ENCODE measurements at places on chromosomes 11 and 22.

GRCh38 chr22:49785046-49785521 lies 42.6 kb downstream of the BRD1 start:
- DNase-seq = no peak

GRCh38 chr11:118933486-118933885 lies 7.8 kb upstream of the BCL9L start:
- no peak for DNase-seq

- no peak for DNase-seq
Measured at GRCh38 chr22:38655519-38656255, 505 bp downstream of the FAM227A start.

DNA sequence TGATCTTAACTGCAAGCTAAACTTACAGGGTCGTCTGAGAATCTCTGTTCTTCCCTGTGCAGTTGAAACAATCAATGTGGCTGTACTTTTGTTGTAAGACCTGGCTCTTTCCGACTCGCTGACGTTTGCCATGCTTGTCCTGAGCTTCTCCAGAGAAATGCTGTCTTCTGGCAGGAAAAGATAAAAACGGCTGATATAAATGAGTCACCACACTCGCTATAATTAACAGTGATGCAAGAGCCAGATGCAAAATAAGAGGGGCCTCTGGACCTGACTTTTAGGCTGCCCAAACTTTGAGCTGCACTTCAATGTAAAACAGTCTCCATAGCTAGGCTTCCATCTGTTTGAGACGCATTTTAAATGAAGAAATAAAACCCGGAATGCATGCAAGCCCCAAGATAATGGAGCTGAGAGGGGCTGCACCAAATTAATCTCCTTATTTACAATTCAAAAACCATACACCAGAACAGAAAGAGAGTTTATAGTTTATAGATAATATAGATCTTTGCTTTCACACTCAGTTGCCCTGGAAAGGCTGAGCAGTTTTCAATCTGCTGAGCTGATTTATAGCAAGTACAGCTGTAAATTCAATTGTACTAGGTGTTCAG lies 48.5 kb downstream of the WT1 start:
- no peak for DNase-seq

- DNase-seq = no peak
Measured at GRCh38 chr11:10483174-10483573, 28.1 kb downstream of the AMPD3 start.

- no peak for DNase-seq
Measured at GRCh38 chr11:111086058-111086457, 159.5 kb upstream of the POU2AF2 start.

DNA sequence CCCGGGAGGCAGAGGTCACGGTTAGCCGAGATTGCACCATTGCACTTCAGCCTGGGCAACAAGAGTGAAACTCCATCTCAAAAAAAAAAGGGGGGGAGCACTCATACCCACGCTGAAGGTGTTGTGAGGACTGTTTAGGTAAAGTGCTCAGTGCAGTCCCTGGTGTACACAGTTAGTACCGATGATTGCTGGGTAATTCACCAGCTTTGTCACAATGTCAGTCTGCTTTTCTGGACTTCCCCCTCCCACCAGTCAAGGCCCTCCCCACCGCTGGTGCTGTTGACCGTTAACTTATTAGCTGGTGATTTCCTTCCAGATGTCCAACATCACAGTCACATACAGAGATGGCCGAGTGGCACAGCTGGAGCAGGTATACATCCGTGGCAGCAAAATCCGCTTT lies 11.9 kb downstream of the SNRPD3 start:
- DNase-seq = no peak

DNA sequence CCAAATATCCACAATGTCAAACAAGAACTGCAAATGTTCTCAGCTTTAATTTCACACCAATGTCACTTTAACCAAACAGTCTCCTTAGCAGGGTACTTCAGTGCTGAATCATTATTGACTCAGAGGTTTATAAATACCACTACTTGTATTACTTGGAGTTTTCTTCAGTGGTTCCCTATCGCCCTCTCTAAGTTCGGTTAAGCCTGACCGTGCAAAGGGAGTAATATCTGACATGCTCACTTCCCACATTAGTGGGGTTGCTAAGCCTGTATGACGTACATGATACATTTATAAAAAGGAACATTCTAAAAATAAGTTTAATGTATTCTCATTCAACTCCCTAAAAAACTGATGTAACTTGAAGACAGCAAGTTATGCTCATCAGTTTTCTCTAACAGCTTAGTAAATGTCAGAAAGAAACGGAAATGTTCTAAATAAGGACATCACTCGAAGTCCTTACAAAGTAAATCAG lies 93.1 kb upstream of the ZC3H12C start:
- no peak for DNase-seq

DNA sequence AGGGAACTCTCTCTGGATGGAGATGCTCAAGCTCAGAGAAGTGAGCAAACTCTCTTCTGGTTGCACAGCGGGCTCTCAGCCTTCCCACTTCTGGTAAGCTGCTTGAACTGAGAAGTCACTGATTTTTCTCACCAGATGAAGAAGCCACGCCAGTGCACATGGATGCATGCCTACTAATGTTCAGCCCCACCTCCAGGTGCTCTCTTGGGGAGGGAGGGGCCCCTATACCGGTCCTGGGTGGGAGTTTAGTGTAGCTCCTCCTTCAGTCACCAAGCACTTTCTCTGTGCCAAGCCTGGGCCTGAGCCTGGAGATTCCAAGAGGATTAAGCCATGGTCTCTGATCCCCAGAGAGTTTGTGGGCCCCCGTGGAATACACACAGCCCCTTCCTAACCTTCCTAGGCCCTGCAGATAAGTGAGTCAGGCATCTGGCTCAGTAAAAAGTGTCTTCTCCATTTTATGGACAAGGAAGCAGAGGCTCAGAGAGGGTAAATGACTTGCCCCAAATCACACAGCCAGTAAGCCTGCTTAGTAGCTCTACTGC lies 142.2 kb downstream of the ST3GAL4 start:
- DNase-seq = no peak

DNA sequence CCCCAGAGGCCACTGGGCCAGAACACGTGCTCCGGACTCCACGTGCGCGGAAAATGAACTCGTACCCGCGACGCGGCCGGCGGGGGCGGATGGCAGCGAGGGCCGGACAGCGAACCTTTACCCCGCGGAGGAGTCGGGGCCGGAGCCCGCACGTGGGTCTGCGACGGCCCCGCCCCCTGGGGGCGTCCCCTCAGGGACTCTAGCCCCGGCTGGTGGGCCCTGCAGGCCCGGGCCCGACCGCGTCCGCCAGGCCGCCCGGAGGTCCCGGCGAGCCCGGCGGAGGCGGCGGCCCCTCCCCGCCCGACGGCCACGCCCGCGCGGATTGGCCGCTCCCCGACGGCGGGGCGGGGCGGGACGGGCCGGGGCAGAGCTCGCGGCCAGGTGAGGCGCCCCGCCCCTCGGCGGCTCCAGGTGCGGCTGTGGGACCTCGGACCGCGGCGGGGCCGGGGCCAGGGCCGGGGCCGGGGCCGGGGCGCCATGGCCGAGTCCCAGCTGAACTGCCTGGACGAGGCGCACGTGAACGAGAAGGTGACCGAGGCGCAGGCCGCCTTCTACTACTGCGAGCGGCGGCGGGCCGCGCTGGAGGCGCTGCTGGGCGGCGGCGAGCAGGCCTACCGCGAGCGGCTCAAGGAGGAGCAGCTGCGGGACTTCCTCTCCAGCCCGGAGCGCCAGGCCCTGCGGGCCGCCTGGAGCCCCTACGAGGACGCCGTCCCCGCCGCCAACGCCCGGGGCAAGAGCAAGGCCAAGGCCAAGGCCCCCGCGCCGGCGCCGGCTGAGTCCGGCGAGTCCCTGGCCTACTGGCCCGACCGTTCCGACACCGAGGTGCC lies at the start of gene FAM83F:
TSS of gene FAM83F (plus strand) at position 389 of the 827 bp plus-strand sequence. CDS start at position 478, 89 bp downstream.
- DNase-seq = peak; percentile 64

DNA sequence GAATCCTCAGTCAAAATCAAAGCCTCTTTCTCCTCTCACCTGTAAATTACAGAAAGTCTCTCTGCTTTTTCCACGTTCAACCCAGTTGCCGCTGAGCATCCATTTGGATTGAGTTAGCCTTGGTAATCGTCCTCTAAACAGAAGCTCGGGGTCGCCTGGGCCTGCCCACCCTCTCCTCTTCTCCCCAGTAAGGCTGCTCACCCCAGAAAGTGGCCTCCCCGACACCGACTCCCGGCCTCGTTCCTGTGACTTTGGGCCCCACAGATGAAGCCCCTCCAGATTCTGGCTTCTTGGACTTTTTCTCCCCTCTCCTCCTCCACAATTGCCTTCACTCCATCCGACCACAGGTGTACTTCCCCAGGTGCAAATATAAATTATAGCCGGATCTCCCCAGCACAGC lies 1500.0 kb downstream of the BRD1 start:
- no peak for DNase-seq

GRCh38 chr11:114289779-114290178 lies 6.4 kb upstream of the NNMT start:
- no peak for DNase-seq

DNA sequence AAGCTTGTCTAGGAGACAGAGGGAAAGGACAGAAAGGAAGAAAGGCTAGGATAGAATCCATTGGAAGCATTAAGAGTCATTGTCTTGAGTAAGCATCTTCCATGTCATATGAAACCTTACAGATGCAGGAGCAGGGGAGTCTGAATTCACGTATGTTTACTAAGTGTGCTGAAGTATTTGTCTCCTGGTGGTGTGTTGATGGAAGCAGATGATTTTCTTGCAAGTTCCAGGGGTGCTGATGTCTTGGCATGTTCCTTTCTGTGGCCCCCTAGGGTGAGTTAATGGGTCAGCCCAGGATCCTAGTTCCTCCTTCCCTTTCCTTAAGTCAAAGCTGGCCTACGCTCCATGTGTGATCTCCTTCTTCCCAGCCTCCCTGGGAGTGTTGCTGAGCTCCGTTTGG lies 110.2 kb downstream of the TEAD1 start:
- DNase-seq = no peak

- no peak for DNase-seq
Measured at GRCh38 chr11:120208777-120209176, 2.1 kb upstream of the OAF start.

- DNase-seq = no peak
Measured at GRCh38 chr22:48849963-48850657, 977.6 kb downstream of the BRD1 start.

- DNase-seq = peak; percentile 71
Measured at GRCh38 chr22:37818409-37819104, 4.6 kb upstream of the GALR3 start.

DNA sequence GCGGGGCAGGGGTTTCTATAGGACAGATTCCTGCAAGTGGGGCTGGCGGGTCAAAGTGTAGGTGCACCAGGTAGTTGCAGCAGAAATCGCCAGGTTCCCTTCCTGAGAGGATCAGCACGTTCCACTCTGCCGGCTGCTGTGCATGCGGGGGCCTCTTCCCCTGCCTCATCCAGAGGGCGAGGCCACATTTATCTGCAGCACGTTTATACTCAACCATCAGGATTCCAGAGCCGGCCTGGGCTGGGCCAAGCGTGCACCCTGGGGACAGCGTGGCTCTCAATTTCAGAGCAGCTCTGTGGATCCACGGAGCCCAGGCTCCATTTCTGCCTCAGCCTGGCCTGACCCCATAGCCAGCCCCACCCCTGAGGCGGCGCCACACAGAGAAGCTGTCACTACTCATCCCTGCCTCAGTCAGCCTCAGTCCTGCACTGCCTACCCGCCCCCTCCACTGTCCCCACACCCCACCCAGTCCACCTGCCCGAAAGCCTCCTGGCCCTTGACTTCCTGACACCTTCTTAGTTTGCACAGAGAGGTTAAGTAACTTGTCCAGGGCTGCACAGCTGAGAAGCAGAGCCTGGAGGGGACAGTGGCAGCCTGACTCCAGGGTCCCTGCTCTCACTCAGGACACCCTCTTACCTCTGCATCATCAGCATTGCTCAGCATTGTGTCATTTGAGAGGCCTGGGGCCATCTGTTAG lies 45.9 kb upstream of the RTL6 start:
- DNase-seq = no peak

DNA sequence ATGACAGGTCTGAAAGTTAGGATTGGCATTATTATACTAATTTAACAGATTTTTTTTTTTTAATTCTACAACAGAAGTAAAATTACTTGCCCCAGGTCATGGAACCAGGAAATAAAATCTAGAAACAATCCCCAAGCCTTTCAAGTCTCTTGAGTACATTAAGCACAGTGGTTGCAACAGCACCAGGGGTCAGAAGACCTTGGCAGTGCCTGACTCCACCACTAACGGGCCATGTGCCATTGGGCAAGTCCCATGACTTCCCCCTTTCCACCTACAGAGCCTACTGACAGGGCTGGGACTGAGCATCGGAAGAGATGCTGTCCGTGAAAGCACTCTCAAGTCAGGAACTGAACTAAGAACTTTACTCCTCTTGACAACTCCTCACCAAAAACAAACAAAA lies 98.6 kb upstream of the AKIP1 start:
- no peak for DNase-seq

DNA sequence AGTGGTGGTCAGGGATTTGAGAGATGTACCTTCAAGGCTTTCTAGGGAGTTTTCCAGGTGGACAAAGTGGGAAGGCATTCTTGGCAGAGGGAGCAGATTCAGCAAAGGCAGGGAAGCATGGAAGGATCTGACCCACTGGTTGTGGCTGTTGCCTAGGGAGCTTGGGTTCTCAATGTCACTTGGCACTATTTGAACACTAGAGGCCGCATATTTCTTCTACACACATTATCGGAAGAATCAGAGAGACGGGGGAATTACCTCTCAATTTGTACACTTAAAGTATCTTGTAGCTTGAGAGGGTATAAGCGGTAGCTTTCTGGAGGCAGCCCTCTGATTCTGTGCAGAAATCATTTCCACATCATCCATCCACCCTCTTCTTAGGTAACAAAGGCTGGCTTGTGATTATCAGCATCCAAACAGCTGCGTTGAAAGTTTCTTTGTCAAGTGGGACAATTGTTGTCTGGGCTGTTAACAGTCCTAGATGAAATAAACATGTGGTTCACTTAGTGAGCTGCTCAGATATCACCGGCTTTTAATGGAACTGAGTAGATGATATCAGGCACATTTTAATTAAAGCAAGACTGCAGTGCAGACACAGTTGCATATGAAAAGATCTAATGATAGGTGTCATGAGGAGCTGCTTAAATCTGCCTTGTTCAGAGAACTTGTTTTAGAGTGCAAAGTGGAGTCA lies 2.6 kb downstream of the NELL1 start:
- no peak for DNase-seq

- DNase-seq = no peak
Measured at GRCh38 chr11:103035791-103036434, 56.0 kb downstream of the DCUN1D5 start.

DNA sequence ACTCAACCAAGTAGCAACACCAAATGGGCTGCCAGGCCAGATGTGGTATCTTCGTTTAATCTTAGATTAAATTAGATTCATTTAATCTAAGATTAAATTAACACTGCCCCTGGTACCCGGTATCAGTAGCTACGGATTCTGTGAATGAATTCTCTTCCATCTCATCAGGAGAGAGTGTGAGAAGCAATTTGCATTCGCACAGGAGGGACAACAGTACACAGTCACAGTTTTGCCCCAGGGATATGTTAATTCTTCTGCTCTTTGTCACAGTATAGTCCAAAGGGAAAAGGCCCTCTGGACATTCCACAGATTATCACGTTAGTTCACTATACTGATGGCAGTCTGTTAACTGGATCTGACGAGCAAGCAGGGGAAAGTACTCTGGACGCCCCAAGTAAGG lies 22.9 kb downstream of the ASCL2 start:
- no peak for DNase-seq

Data from stimulated activated CD4-positive, alpha-beta T cell treated with anti-CD3 and anti-CD28 coated beads, Interleukin-4, amount 100 ng/mL, for 1 hour (primary cell).